ENCODE measurements at places on chromosomes 11 and 22.

DNA sequence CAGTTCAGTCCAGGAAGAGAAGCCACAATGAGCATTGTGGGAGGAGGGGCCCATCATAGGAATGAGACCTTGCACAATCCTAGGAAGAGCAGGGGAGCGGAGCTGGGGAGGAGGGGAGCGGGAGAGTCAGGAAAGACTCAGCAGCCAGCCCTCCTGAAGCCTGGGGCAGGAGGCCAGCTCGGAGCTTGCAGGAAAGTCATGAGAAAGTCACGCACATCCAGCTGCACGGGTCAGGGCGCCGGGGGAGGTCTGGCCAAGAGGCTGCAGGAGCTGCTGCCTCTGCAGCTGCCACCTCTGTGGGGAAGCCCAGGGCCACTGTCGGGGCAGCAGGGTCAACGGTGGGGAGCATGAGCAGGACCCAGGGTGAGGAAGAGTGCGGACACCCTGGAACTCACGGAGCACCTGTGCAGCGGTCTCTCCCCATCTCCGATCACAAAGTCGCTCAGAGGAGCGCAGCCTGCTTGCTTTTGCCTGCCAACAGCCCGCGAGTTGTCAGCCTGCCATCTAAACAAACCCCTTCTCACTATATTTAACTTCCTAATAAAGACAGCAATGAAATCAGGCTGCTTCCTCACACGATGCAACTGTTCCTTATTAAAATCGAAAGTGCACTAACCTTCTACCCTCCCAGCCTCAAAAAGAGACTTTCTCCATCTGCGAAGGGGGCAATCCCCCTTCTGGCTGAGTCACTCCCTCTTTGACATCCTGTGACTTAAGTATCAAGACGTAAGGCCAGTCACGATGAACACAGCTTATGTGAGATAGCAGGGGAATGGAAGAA, 52.9 kb upstream of the RTL6 start:
- DNase-seq, result no peak

GRCh38 chr11:2518983-2519340, 74.2 kb downstream of the KCNQ1 start:
- DNase-seq, result no peak

- DNase-seq, result no peak
Measured at GRCh38 chr11:70735976-70736375, 337.6 kb downstream of the CTTN start.

- DNase-seq, result no peak
Measured at GRCh38 chr22:41193829-41194228, 11.3 kb upstream of the L3MBTL2 start.

GRCh38 chr11:130616573-130616972, 168.1 kb downstream of the ADAMTS15 start:
- DNase-seq, result no peak

GRCh38 chr11:111633756-111634362, 31.6 kb downstream of the SIK2 start:
- no peak for DNase-seq

- no peak for DNase-seq
Measured at GRCh38 chr22:42760806-42761565, 40.3 kb upstream of the A4GALT start.

- no peak for DNase-seq
Measured at GRCh38 chr11:12159351-12160099, 49.1 kb downstream of the MICAL2 start.

DNA sequence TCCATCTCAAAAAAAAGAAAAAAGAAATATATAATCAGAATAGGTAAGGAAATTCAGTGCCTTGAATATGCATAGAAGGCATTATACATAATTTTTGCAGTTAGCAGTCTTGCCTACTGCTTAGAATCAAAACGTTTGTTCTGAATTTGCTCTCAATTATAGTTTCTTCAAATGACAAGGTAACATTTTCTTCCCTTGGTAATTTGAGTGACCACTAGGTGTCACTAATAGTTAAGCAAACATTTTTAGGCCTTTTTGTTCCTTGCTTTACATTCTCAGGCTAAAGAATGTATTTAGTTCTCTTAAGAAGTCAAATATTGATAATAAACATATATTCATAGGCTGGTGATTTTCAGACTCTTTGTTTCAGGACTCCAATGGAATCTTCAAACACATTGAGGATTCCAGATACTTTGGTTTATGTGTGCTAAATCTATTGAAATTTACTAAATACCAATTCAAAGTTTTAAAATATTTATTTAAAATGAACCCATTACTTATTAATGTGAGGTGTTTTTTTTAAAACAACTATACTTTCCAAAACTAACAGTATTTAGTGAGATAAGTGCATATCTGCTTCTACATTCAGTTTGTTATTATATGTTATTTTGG, 55.0 kb upstream of the DEPDC7 start:
- DNase-seq, result peak; percentile 4

GRCh38 chr22:19873960-19874306, 19.3 kb upstream of the GNB1L start:
- DNase-seq, result no peak

DNA sequence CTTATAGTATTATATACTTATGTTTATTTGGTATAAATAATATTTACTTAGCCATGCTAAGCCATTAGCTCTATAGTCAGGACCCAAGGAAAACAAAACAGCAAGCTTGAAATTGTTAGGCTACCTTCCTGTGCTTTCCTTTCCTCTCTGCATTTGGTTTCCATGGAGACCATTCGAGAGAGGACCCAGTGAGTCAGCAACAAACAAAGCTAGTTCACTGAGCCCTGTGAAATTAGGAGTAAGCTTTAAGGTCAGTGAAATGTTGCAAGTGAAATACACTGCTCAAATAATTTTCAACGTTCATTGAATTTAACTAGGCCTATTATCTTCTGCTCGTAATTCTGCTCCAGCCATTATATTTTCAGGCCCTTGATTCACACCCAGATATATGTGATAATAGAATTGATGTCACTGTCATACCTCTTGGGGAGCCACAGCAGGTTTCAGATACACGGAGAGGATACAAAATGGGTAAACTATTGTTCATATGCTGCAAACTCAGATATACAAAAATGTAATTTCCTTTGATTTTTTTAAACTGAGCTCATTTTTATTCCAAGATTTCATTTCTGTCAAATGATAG, 9.1 kb upstream of the OR10D3 start:
- no peak for DNase-seq

DNA sequence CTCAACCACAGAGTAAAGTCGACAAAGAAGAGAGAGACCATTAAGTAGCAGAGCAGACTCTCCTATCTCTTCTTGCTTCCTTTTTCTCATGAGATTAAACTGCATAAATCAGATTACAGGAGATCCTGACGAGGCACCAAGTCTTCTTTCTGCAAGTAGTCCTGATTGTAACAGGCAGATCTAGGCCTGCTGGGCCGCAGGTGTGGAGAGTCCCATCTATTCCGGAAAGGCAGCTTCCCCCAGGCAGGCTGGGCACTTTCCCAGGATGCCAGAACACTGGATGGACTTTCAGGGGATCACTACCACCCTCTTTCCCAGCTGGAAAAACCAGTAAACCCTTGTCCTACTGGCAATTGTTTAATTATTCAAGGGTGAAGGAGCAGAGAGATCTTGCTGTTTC, 173.0 kb upstream of the CADM1 start:
- DNase-seq, result no peak

DNA sequence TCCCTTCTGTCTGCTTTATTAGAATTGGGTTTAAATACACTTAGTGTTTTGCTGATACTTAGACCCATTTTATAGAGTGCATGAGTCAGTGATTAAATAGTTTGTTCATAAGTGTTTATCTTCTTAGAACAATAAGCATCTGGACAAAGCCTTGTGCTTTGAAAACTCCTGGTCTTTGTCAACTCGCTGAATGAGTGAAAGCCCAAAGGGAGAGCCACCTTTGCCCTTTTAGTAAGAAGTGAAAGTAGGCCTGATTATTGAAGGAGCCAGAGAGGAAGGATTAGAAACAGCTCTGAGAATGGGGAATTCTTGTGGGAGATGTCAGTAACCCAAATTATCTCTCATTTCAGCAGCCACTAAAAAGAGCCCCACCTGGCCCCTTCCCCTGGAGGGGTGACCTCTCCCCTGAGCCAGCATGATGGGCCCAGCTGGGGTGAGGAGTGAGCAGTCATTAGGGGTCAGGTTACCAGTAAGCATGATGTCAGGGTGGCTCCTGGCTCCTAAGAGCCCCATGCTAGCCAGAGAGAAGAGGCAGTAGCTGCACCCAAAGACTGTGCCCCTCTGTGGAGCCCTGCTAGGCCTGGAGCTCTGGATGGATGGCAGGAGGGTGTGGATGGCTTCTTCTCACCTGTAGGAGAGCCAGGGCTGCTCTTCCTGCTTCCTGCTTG, 125.1 kb upstream of the E2F8 start:
- no peak for DNase-seq

DNA sequence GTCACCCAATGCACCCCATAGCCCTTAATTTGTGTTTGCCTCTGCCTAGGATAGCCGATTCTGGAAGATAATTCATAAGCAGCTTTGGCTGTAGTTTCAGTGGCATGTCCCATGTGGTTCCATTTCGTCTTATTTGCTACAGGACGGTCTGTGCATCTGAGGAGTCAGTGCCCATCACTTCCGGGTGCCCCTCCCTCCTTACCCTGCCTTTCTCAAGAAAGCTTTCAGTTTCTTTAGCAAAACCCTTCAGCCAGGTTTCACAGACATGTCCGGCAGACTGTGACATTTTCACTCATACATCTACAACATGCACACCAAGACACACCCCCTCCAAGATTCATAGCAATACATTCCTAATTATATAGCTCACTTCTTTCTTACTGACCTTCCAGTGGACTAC, 14.3 kb downstream of the TP53AIP1 start:
- DNase-seq, result no peak

DNA sequence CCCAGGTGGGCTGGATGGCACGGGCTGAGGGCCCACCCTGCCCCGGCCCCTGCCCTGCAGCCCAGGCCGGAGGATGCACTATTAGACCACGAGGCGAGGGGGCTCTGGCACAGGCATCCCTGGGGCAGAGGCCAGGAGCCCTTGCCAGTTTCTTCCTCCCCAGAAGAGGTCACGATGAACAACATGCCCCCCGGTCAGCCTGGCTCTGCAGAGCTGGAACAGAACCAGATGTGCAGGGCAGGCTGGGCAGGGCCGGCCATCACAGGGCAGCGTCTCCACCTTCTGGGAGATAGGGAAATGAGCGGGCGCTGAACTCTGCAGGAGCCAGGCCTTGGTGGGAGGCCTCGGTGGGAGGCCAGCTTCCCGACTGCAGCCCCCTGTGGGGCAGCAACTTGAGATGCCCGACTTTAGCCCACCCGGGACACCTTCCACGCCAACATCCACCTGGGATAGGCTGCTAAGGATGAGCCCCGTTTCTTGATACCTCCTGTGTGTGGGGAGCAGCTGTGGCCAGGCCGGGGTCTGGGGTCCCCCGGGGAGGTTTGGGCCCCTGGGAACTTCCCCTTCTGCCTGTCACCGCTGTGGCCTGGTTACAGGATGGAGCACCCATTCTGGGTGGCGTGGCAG, 21.8 kb upstream of the GNB1L start:
- no peak for DNase-seq

DNA sequence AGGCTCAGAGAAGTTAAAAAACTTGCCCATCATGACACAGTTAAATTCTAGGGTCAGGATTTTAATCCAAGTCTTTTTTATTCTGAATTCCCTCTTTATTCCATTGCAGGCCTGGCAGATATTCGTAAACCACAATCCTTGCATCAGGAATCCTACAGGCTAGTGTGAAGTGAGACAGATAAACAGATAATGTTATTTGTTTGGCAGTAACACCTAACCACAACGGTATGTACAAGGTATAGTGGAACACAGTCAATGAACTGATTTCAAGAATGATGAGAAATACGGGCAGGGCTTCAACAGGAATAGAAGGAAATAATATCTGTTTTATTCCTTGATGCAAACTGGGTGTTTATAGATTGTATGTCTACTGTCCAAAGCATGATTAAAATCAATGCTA, 32.0 kb upstream of the NARS2 start:
- DNase-seq, result no peak

- no peak for DNase-seq
Measured at GRCh38 chr22:46119093-46119728, 31.1 kb upstream of the PPARA start.

GRCh38 chr22:45628515-45628914, 43.1 kb upstream of the ATXN10 start:
- DNase-seq, result no peak

DNA sequence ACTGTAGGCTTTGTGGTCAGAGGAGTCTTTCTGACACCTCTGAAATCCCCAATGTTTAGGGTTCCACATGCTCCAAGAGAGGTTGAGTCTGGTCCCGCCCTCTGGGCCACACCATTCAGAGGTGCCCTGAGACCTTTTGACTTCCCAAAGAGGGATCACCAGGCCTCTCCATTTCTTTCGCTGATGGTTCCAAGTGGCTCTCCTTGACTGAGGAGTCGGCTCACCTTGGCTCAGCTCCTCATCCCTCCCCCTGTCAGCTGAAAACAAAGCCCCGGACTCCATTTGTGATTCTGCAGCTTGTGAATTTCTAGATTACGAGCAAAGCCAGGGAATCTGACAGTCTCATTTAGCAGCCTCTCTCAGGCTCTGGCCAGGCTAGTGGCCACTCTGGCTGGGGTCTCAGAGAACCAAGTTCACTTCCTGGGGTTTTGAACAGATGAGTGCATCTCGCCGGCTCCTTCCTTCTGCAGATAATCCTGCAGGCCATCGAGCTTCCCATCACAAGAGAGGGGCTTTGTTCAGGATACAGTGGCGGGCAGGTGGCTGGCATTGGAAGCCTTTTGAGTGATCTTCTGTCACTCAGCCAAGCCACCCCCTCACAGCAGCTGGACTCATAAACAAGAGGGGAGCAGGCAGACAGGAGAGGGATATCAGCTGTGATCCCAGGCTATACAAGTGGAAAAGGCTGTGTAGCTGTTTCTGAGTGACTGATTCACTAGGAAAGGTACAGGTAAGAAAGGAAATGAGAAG, 102.9 kb downstream of the TRIM29 start:
- DNase-seq, result peak; percentile 23

DNA sequence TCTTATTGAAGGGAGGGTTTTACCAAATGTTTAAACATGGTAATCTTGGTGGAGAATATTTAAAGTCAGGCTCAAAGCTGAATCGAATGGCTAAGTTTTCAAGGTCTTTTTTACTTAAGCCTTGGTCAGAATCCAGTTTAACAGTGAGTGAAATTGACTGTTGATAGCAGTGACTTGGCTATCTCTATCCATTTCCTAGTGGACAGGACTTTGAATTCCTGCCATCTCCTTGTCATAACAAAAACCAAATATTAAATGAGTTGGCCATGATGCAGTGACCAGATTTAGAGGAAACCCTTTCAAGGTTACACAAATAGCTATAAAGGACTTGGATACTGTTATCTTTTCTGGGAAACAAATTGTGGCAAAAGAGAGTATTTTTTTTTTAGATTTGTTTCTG, 92.0 kb downstream of the JRKL start:
- no peak for DNase-seq

DNA sequence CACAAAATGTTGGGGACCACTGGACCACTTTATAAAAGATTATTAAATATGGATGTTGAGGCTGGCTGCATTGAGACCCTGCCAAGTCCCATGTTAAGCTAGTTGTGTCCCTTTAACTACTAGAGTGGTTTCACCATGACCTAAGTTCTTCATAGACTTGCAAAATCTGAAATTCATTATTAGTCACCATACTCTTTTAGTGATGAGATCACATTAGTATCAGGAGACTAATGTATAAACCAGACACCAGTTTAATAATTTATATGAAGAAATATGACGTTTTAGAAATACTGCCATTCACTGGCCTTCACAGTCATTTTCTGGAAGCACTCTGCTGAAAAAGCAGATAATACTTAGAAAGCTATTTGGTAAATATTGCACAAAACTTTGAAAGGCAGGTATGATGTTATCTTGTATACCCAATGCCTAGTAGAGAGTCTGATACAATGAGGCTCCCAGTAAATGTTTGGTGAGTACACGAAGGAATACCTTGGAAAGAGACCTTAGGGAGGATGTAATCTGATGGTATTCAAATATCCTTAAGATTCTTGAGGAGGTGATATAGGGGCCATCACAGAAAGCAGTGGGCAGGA, 728.2 kb upstream of the ANO5 start:
- DNase-seq, result no peak
